ENCODE measurements at places on chromosomes 3 and 15.

- DNase-seq = peak; percentile 42
These were observed 7.9 kb downstream of the CCDC71 start for GRCh38 chr3:49158103-49158709.

GRCh38 chr15:58840048-58840447, 68.9 kb downstream of the MINDY2 start:
- no peak for DNase-seq

DNA sequence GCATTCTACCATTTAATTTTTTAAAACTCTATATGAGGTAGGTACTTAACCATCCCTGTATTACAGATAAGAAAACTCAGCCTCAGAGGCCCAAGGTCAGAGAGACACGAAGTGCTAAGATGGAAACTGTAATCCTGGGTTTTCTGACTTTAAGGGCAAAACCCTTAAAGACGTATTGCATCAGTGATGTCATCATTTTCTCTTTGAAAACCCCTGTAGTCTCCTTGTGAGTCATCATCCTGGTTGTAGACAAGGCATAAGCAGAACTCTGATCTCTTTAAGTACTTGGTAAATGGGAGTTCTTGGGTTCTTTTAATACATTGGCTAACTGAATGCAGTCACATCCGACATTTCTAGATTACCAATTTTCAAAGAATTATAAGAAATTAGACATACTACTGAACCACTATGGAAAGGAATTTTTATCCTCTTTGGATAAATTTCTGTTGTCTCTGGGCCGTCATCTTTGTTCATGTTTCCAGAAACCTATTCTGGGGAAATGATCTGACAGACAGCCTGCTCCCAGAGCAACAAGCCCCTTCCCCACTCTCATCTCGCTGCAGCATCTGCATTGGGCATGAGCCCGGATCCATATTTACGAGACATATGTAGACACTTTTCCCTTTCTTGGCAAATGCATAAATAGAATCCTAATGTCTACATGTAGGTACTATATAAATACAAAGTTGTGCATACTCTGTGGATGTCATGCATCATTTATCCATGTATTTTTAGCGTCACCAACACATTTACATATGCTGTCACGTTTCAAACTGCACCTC, 48.7 kb upstream of the MDFIC2 start:
- no peak for DNase-seq

- no peak for DNase-seq
These were observed 200.7 kb downstream of the SATB1 start for GRCh38 chr3:18224426-18224825.

- DNase-seq = no peak
These were observed 268.5 kb downstream of the LRTM1 start for GRCh38 chr3:54659347-54659746.

DNA sequence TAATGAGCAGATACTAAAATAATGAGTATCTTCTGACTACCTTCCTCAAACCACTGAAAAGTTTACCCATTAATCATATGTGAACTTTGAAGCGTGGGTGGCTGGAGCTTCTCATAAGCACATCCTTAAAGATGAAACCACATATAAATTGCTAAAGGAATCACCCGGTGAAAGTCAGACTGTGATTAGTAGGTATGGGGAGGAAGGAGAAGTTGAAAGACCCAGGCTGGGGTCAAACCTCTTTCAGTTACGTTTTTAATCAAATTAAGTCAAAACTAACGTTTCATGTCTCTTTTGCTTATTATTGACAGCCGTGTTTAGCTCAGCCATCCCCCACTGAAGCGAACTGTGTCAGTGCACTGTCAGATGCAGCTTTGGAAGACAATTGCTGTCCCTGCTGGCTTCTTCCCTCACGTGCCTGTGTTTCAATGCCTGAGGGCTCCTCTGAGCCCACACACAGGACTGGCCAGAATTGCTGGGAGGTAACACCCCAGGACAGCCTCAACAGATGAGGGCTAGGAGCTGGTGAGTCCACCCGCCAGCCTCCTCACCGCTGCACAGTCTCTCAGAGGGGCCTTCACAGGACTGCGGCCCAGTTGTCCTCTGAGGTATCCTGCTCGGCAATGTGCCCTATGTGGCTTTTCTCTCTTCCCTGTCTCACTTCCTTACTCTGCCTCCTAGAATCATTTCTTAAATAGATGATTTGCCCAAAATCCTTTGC, 29.3 kb upstream of the SH3BP5 start:
- DNase-seq = peak; percentile 12

DNA sequence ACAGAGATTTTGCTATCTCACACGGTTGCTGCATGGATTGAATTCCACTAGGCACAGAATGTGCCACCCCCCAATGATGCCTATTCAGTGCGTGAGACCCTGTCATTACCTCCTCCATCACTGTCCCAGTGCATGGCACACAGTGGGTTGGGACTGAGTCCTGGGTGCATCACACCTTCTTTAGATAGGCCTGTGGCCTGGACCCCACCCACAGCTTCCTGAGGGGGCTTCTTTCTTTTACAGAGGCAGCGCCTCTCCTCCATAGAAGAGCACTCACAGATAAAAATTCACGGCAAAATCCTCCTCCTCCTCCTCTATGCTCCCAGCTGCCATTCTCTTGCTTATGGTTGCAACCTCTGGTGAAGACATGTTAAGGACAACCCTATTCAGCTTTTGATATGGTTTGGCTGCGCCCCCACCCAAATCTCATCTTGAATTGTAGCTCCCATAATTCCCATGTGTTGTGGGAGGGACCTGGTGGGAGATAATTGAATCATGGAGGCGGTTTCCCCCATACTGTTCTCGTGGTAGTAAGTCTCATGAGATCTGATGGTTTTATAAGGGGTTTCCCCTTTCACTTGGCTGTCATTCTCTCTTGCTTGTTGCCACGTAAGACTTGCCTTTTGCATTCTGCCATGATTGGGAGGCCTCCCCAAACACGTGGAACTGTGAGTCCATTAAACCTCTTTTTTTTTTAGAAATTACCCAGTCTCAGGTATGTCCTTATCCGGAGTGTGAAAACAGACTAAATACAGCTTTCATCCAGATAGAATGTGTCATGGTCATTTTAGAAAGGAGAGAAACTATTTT, 147.6 kb downstream of the KLF13 start:
- DNase-seq = no peak

GRCh38 chr3:141094790-141095545, 43.8 kb downstream of the SPSB4 start:
- no peak for DNase-seq

- DNase-seq = no peak
These were observed 435.3 kb downstream of the TUSC7 start for GRCh38 chr3:117144853-117145252.

- DNase-seq = no peak
These were observed 109.6 kb upstream of the SEMA6D start for GRCh38 chr15:47607695-47608094.

- DNase-seq = no peak
These were observed 505.6 kb downstream of the PYDC2 start for GRCh38 chr3:191966556-191966955.

GRCh38 chr15:99369196-99369595, 117.9 kb downstream of the LRRC28 start:
- no peak for DNase-seq

GRCh38 chr3:127392156-127392490, 104.3 kb upstream of the PRR20G start:
- no peak for DNase-seq

DNA sequence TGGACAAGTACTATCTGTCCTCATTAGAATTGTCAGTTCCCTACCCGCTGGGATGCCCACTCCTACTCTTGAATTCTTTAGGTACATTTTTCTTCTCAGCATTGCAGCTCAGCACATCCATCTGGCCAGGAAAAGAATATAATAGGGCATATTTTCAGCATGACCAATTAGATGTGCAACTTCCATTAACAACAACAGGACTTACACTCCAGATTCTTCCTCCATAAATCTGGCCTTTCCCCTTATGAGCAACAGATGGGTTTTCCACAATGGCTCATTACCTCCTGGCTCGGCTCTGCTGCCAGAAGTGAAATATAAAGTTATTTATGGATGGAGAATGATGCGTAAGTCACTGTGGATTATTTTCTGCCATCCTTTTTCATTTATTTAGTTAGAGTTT, 443.8 kb upstream of the TGFBR2 start:
- DNase-seq = no peak

DNA sequence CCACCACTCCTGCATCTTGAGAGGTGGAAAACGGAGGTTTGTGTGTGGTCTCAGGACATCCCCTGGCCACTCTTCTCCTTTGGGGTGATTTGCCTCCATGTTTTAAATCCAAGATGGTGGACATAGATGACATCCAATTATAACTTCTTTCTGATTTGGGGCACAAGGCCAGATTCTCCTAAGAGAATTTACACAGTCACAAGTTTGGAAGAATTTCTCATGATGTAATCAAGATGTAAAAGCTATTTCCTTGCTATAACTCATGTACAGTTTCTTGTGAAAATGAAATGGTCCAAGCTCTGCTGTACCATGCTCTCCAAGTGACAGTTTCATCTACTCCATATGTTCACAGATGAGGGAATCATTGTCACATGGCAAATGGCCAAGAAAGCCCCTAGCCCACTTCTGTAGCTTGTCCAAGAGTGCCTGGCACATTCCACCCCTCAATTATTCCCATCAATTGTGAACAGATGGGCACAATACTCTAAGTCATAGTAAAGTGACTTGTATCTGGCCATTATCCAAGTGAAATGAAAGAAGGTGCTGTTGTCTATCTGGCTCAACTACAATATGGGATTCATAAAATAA, 134.6 kb upstream of the ROPN1 start:
- DNase-seq = no peak

Data from stimulated activated CD4-positive, alpha-beta T cell treated with anti-CD3 and anti-CD28 coated beads, Interleukin-1b, Interleukin-23, amount 100 ng/mL, for 4 hours (primary cell).